NCI-H510A (cell line): ENCODE measurements at places on chromosomes 2 and 18.
A peak's percentile ranks its signal among the peaks of the same experiment; 100 is the strongest.

DNA sequence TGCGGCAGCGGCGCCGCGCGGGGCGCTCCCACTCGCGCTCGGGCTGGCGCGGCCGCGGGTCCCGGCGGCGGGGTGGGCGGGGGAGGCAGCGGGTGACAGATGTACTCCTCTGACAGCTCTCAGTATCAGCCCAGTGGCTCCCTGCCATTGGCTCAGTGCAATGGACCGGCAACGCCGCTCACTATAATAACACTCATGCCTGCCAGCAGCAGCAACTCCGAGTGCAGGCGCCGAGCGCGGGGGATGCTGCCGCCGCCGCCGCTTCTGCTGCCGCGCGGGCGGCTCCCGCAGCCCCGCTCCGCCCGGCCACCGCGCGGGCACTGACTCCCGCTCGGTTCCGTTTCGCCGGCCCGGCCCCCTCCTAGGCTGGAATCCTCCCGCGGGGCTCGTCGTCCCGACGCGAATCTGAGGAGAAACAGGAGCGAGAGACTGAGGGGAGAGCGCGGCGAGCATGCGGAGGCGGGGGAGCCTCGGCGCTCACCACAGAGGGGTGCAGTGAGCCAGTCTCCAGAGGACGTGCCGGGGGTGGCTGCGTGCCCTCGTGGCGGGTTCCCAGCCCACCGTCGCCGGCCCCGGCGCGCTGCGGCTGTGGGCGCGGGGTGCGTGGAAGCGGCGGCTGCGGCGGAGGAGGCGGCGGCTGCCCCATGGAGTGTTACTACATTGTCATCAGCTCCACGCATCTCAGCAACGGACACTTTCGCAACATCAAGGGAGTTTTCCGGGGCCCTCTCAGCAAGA, at the start of gene ZNF804A:
TSS of gene ZNF804A (plus strand) at position 214 of the 738 bp plus-strand sequence. CDS start at position 645, 431 bp downstream.
- DNase-seq: peak; percentile 57

- no peak for DNase-seq
Measured at GRCh38 chr2:230922951-230923717, 1.9 kb downstream of the GPR55 start.

DNA sequence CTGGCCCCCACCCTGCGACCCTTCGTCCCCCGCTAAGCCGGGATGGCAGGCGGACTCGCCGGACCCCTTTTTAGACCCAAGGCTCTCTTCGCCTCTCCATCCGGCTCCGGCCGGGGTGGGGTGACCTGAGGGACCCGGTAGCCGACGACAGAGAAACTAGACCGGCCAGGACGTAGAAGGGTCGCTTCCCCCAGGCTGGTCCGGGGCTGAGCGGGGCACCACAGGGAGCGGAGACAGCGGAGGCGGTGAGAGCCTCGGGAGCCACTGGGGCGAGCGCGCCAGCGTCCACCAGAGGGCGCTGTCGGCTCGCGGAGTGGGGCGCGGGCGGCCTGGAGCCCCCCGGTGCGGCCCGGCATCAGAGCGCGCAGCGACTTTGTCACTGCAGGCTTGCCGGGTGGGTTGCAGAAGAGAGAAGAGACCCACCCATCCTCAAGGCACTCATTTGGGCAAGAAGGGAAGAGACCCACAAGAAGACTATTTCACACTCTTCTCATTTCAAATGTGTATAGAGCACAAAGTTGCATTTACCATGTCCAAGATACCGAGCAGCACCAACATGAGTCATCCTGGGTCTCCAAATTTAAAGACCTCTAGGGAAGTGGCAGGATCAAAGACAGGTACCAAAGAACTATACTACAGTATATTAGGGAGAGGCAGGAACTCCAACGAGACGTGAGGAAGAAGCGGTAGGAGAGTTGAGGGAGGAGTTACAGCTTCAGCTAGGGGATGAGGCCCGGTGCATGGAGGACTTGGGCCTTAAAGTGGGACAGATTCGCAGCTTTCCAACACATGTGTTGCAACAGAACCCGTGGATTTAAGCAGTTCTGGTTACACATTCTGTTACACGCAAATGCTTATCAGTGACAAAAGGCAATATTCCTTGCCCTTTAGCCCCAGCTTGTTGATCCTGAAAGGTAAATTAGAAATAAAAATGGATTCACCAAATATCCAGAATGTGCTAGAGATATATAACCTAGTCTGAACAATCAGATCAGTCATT, 7.6 kb upstream of the PRKCE start:
- peak; percentile 16 for DNase-seq

- DNase-seq: no peak
Measured at GRCh38 chr2:624096-624495, 53.1 kb downstream of the TMEM18 start.

DNA sequence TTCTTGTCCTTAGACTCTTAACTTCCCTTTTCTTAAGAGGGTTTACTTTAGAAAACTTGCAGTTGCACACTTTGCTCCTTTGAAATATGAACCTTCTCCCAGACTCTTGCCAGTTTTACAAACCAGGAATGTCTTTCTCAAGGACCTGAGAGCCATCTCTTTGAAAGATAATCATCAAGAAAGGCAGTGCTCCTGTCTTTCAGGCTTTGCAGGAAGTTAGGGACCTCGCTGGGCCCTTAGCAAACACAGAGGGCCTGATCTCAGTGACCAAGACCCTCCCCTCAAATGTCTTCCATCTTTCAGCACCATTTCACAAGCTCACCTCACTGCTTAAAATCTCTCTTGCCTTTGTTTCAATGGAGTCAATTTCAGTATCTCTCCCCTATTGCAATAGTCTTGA, 32.0 kb upstream of the NYAP2 start:
- DNase-seq: no peak

- DNase-seq: no peak
Measured at GRCh38 chr18:7572822-7573221, 5.7 kb downstream of the PTPRM start.

GRCh38 chr2:125456693-125457363, 1199.1 kb upstream of the GYPC start:
- DNase-seq: no peak
